ENCODE measurements at places on chromosomes 13 and 19.

GRCh38 chr19:18194554-18195238 lies 1.7 kb downstream of the MPV17L2 start:
- DNase-seq, result peak; percentile 47

GRCh38 chr19:12345197-12345596 lies 11.8 kb upstream of the ZNF563 start:
- no peak for DNase-seq

DNA sequence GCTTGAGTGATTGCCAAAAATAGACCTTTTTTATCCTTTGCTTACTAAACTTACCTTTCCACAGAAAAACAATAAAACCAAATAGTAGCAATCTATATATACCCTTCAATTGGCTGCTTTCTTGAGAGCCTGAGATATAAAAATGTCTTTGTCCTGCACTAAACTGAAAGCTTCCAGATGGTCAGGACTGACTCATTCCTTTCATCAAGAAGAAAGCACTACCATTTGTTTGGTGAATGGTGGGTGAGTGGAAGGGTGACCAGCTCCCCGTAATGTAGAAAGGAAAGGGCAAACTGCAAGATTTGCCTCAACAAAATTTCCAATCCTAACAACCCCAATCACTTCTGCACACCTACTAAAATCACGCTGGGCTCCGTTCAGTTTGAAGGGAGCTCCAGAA lies 67.8 kb downstream of the SACS start:
- no peak for DNase-seq

DNA sequence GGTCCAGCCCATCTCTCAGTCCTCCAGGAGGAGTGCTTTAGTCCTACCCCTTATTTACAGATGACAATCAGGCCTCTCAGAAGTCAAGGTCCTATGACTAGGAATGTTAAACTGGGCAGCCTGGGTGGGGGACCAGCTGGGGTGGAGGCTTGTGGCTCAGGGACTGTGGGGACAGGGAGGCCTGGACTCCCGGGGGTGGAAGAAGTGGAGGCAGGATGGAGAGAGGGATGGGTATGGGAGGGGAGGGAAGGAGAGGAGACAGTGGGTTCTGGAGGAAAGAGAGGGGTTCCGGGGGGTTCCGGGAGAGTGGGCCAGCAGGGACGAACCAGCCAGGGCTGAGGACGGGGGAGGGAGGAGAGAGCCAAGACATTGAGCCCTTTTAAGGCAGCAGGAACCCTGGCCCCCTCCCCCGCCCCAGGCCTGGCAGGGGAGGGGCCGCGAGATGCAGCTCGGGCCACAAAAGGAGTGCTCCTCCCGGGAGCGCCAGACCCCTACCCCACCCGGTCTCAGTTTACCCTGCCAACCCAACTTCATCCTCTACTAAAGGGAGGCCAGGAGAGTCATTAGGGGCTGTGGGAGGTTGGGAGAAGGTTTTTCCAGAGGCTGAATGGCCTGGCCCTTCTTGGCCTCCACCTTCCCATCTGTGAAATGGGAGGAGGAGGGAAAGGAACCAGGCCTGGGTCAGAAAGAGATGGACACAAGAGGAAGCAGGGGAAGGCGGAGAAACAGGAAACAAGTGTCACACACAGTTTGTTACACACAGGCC lies 1.7 kb downstream of the DMPK start:
- no peak for DNase-seq

GRCh38 chr19:13007292-13008045 lies 12.2 kb downstream of the NFIX start:
- no peak for DNase-seq

GRCh38 chr13:105997581-105998550 lies 537.6 kb downstream of the EFNB2 start:
- no peak for DNase-seq

GRCh38 chr19:15421721-15422260 lies 3.0 kb upstream of the AKAP8L start:
- no peak for DNase-seq

DNA sequence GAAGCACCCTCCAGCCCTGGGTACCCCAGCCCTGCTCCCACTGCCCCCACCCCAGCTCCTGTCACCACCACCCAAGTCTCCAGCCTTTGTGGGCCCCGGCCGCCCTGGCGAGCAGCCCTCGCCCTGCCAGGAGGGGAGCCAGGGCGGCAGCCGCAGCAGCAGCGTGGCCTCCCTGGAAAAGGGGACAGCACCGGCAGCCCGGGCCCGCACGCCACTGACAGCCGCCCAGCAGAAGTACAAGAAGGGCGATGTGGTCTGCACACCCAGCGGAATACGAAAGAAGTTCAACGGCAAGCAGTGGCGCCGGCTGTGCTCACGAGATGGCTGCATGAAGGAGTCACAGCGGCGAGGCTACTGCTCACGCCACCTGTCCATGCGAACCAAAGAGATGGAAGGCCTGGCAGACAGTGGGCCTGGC lies 3.9 kb downstream of the CIC start:
- DNase-seq, result no peak

GRCh38 chr13:96238241-96238640 lies 148.3 kb downstream of the HS6ST3 start:
- no peak for DNase-seq

- peak; percentile 81 for DNase-seq
These were observed 5.7 kb downstream of the JAK3 start for GRCh38 chr19:17841810-17842662.

DNA sequence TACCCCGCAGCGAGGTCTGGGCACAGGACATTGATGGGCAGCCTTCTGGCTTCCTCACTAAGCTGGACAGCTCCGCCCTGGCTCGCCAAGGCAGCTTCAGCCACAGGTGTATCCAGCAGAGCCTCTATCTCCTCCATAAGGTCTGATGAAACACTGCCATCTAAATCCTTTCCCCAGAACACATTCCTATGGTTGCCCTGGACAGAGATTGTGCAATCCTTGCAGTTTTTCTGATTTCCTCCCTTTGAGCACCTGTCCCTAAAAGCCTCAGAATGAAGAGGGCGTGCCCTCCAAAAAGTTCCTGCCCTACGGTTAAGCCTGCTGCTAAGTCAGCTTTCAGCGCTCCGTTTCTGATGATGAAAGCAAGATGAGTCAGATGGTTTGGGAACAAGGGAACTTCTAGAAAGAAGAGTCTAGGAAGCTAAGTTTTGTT lies 21.0 kb downstream of the CLEC4M start:
- DNase-seq, result no peak

DNA sequence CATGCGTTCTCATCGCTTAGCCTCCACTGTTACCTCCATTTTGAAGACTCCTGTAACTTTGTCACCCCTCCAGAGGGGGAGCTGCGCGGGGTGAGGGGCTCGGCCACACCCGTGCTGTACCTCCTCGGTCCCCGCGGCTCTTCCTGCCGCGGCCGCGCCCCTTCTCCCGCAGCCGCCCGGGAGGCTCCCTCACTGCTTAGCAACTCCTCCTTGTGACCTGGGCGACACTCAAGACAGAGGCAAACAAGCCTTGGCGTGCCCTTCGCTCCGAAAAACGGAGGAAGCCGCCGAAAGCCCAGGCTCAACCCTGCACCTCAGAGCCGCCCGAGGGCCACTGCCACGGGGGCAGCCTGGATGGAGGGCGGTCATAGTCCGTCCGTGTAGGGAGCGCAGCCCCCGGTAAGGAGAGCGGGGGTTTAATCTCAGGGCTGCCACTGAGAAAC lies 494.3 kb downstream of the FOXO1 start:
- no peak for DNase-seq

DNA sequence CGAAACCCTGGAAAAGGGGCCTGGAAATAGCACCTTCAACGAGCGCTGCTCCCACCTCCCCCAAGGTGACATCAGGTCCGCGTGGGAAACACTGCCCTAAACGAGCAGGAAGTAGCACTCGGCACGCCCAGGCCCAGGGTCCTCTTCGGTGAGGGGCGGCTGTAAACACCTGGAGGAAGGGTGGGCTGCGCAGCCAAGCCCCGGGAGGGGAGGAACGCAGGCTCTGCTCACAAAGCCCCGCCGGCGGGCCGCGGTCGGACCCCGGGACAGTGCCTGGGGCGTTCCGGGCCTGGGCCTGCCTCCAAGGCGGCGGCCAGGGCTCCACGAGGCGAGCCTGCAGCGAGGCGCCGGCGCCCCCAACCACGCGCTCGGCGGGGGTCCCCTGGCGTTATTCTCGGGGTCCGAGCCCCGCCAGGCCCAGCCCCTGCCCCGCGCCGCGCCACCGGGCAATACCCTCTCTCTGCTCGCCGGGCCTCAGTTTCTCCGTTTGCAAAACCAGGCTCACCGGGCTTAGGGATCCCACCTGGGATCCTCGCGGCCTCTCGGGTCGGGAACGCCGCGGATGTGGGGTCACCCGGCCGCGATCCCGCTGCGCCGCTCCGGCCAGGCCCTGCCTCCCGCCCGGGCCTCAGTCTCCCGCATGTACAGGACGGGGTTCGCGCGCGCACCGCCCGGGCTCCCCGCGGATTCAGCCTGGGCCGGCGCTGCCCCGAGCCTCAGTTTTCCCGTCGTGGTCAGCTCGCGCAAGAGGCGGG lies 630 bp downstream of the RNF126 start:
- peak; percentile 77 for DNase-seq

DNA sequence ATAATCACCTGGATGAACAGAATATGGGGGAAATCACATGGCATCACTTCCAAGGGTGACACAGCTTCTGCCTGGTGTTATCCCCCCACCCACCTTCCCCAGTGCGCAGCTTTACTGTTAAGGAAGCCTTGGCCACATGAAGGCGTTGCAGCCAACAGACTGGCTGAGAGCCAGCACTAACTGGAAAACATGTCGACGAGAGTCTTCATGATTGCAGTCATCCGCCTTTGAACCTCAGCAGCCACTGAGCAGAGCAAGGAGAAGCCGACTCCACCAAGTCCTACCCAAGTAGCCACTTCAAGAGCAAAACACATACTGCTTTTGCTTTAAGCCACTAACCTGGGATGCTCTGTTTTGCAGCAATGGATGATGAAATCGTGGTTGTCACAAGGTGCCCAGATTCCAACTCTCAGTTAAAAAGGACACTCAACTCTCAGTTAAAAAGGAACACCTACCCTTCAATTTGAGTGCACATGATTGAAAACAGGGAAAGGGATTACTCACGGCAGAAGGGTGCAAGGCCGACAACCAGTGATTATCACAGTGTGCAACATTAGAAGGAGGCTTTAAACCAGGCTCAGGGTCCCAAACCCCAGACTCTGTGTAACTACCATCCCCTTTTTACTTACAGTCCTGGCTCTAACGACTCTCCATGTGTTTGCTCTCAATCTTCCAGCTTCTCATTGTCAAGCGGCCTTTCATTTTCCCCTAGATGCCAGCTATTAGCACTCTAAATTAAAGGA lies 149.1 kb downstream of the KLF12 start:
- peak; percentile 67 for DNase-seq

All from activated naive CD8-positive, alpha-beta T cell treated with anti-CD3 and anti-CD28 coated beads, Interleukin-2, amount 50 U/mL, for 24 hours (primary cell).